Aorta (tissue), 5 donors: ENCODE measurements at places on chromosomes 1 and 21. TPM values are rescaled to one million over a fixed set of nuclear protein-coding genes. Genes with fewer than 3 reads are reported as not detected.

The LCE3D gene
- total RNA-seq = not detected

The FCRL5 gene
- 0.84 TPM for total RNA-seq

The DNM3 gene
- total RNA-seq = 5.1 TPM

DNA sequence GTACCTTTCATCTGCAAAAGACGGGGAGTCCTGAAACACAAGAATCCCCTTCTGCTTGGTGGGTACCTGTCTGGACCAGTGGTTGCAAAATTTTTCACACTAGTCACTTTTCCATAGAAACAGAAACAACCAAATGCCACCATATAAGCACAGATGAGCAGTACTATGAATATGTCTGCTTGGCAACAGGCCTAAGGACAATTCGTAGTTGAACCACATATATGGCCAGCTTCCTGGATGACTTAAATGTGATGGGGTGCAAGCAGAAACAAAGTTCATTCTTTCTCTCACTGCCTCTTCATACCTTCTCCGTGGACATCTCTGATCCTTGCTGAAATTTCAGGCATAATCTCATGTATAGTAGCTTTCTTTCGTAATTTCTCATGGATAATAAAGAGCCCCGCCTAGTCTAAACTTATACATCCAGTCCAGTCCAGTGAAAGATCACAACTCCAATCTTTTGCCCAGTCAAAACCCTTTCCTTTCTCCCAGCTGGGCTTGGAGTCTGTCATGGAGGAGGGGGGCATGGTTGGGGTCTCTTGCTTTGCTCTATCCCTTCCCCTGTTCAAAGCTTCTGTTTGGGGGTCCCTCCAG is 7.0 kb downstream of the FCAMR start:
- DNase-seq = no peak

DNA sequence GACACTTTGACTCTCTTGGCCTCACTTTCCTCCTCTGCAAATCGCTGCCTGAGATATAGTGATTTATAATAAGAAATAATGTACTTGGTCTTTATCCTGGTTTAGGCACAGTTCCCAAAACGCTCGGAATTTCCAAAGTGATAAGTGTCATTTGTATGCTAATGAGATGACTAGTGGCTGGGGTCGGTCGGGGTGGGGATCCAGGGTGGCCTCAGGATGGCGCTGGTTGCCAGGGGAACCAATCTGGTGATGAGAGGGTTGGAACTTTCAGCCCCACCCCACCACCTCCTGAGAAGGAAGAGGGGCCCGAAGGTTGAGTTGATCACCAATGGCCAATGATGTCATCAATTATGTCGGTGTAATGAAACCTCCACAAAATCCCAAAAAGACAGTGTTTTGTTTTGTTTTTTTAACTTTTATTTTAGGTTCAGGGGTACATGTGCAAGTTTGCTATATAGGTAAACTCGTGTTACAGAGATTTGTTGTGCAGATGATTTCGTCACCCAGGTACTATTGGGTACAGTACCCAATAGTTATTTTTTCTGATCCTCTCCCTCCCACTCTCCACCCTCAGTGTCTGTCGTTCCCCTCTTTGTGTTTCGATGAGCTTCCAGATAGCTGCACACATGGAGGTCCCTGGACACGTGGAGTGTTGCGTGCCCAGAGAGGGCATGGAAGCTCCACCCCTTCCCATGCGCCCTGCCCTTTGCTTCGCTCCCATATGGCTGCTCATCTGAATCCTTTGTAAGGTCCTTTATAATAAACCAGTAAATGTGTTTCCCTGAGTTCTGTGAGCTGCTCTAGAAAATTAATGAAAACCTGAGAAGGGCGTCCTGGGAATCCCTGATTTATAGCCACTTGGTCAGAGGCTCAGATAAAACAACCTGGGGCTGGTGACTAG is 97.2 kb downstream of the KCNN3 start:
- peak; percentile 28 for DNase-seq

DNA sequence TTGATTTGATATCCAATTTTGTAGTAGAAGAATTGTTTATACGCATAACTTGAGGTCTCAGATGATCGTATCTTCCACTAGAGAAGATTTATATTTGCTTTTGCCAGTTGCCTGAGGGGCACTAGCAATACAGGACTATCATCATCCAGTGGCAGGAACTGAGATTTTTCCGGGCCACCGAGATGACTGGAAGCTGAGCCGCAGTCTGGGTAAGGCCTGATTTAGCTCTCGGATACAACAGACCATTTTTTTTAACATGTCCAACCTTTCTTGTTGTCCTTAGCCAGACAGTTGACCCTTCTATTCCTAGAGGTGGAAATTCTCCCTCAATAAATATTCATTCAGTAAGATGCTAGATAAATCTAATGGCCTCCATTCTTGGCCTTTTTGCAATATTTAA is 25.4 kb upstream of the GUCA2B start:
- no peak for DNase-seq

- peak; percentile 95 for DNase-seq
Measured at GRCh38 chr1:226034482-226034881, 28.0 kb upstream of the H3-3A start.

GRCh38 chr1:80509965-80510522 is 1290.7 kb upstream of the ADGRL2 start:
- no peak for DNase-seq

DNA sequence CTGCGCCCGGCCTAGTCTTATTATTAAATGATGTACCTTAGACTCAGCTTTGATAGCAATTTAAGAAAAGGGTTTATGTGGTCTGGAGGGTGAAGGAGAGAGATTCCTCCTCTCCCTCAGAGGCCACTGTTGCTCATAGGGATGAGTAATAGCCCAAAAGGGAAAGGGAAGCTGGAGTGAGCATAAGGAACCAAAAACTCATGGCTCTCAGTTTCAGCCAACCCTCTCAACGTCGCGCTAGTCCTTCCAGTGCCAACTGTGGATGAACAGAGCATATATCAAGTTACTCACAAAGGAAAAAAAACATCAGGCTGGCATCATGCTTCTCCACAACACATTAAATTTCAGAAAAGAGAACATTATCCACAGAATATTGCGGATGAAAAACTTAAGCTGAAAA is 8.3 kb upstream of the GPR89B start:
- DNase-seq = no peak

DNA sequence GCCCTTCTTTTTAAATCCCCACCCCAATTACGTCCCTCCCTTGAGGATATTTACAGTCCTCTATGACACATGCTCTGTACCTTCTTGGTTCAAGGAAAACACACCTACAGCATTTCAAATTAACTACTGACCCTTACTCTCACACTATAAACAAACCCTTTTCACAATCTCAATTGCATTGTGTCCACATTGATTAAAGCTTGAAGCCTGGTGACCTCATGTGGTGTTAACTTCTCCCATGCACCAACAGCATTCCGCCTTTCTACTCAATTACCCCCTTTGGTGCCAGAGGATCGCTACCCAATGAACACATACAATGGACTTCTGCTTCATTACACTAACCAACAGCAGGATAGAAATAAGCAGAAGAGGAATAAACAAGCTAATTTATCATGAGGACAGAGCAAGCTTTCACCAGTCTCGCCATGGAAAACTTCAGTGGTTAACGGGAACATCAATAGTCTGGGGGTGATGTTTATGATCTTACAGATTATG is 15.2 kb downstream of the WLS start:
- DNase-seq = no peak

GRCh38 chr1:96363826-96364225 is 357.8 kb upstream of the PTBP2 start:
- no peak for DNase-seq

DNA sequence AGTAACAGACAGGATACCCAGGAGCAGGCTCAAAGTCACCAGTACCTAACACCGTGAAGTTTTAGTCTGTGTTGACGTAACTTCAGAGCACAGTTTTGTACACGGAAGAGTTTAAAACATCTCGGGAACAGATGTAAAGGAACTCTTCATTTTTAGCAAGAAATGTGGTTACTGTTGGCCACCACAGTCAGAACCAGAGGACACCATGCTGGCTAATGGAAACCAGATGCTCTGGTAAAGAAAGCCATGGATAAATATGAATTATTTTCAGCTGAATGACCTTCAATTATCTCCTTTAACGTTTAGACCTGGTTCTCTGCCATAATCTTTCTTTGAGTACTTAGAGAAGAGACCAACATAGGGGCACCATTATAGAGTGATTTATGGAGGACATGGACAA is 115.9 kb downstream of the NTMT2 start:
- no peak for DNase-seq

DNA sequence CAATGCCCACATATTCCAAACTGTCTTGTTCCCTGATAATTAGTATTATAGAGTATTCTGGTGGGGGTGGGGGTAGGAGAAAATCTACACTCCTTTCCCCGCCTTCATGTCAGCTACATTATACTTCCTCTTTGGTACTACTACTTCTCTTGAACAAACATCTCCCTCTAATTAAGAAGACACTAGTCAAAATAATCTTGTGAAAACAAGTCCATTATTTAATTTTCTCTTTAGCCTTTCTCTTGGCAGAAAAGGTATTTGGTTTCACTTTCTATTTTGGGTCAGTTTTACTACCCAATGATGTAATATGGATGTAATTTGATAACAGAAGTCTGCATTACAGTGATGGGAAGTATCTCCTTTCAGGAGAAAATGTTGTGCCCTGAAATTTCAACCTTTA is 22.5 kb downstream of the NTMT2 start:
- DNase-seq = no peak

GRCh38 chr1:94115900-94116436 is 5.0 kb downstream of the ABCA4 start:
- DNase-seq = no peak

DNA sequence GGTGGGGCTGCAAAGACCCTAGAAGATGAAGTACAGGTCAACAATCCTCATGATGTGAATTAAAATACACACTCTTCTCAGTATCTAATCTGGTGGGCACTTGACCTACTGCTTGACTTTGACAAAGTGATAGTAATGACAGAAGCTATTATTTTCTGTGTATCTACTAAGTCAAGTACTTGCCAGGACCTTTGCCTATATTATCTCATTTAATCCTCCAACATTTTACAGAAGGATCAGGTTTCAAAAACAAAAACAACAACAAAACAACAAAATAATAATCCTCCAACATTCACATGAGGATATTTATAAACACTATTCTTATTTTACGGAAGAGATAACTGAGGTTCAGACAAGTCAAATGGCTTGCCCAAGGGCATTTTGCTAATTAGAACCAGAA is 4.4 kb upstream of the CD48 start:
- no peak for DNase-seq

DNA sequence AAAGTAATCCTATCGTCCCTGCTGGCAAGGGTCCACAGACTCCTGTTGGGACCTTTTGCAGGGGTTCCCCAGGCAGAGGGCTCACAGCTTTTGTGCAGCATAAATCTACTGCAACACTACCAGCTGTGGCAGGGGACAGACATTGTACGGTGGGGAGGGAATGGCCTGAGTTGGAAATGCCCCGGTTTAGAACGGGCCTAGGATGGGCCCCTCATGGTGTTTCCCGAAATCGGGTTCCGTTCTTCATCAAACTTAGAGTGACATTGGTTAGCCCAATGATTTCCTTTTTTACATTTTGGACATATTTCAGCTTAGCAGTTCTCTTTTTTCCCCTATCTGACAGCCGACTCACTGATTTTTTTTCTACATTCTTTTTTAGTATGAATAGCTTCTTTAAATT is 26.5 kb upstream of the SAMD11 start:
- no peak for DNase-seq

DNA sequence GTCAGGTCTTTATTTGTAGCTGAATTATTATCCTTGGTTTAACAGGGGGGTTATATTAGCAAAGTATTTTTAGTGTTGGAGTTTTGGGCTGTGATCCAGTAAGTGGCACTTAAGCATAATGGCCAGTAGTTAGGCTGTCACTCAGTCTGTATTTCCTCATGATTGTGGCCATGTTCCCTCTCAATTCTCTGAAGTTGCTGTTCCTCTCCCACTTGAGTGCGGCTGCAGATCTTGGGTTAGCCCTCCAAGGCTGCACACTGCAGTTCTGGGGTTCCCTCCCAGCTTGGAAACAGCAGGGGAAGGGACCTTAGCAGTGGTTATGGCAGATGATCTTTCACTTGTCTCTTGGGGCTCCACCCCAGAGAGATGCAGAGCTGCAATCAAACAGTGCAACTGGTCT is 23.2 kb upstream of the DENND1B start:
- no peak for DNase-seq

GRCh38 chr1:197916500-197916983 is 630 bp upstream of the LHX9 start:
- DNase-seq = no peak

DNA sequence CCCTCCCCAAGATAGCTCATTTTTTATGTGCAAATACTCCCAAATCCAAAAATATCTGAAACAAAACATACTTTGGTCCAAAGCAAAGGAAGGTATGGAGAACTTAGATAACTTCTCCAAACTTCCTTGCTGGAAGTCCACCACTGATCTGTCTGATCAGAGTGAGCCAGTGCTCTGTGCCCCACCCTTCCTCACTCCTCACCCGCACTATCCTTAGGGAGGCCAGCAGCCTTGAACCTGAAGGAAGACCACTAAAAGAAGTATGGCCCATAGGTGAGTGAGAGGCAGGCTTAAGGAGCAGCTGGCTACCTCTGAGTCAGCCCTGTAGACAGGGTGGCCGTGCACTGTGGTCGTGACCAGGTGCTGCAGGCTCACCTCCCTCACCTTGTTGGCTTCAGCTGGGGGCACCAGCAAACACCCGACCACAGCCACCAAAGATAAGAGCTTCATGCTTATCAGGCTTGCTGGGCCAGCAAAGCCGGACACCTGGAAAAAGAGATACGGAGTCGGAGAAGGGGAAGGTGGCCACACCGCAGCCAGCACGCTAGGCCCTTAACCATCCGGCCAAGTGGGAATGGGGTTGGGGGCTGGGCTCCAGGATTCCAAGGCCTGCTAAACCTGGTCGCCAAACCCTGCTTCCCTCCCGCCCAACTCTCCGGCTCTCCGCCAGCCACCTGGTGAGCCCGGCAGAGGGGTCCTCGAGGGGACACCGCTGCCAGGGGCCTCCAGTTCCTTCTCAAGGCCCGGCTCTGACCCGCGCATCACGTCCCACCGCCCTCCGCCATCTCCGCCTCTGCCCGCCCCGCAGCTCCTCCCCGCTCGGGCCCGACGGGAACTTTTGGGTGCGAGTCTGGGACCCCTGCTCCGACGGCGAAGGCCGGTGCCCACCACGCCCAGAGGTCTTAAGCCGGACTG is 543 bp downstream of the TMEM9 start:
- DNase-seq = no peak
